8988T (cell line): ENCODE measurements at places on chromosomes 7 and 10.

DNA sequence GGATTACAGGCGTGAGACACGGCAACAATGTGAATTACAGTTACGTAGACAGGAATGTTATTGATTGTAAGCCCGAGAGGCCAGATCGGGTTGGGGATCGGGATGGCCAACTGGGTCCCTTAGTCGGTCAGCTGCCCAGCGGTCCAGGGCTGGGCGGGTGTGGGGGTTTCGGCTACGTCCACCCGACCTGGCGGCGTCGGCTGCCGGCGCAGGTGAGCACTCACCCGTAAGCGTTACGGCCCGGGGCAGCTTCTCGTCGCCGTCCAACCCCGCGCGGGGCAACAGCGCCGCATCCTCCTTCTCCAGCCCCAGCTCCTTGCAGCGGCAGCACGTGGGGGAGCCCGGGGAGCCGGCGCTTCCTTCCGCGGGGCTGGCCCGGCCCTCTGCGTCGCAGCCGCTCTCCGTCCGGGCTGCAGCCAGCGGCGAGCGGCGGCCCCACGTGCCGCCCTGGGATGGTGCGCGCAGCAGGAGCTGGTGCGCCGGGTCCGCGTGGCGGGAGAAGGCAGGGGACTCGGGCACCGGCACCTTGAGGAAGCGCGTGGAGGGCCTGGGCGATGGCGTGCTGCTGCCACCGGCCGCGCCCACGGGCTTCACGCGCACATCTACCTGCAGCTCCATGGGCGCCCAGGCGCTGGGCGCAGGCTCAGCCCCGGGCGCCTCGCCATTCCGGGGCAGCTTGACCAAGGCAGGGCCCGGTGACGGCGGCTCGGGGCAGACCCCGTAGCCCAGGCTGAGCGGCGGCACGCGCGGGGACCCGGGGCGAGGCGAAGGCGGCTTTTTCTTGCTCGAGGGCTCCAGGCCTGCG lies 609 bp downstream of the KLRG2 start:
- no peak for DNase-seq

DNA sequence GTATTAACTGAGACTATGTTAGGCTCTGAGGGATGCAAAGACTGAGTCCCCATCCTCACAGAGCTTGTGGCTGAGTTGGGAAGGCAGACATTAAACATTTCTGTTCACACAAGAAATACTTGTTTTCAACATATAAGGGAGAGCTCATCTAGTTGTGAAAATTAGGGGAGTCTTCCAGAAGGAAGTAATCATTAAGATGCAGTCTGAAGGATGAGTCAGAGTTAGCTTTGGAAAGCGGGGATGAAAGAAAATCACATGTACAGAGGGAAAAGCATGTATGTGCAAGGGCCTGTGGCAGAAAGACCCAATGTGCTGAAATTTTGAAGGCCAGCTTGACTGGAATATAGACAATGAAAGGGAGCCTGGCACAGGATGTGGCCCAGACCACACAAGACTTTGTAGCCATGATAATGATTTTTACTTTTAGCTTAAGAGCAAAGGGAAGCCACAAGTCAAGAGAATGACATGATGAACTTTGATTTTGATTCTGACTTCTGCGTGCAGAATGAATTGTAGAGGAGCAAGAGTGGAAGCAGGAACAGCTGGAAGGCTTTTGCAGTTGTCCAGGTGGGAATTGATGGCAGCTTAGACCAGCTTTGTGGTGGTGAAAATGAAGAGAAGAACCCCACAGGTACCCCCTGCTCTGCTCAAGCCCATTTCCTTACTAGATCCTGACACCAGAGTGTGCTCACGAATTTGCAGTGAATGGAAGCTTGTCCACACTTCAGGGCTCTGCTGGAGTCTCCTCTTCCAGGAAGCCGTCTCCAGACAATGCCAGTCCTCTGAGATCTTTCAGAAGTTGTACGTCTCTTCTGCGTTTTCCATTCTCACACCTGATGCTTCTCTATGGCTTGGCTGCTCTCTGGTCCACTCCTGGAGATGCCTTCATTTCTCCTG lies 115.6 kb downstream of the ATXN7L1 start:
- no peak for DNase-seq

GRCh38 chr7:82615527-82615926 lies 171.9 kb upstream of the CACNA2D1 start:
- DNase-seq: no peak

- no peak for DNase-seq
These were observed 17.9 kb downstream of the C10orf67 start for GRCh38 chr10:23326544-23327307.

GRCh38 chr10:29998142-29998808 lies 61.1 kb downstream of the JCAD start:
- DNase-seq: peak; percentile 66

DNA sequence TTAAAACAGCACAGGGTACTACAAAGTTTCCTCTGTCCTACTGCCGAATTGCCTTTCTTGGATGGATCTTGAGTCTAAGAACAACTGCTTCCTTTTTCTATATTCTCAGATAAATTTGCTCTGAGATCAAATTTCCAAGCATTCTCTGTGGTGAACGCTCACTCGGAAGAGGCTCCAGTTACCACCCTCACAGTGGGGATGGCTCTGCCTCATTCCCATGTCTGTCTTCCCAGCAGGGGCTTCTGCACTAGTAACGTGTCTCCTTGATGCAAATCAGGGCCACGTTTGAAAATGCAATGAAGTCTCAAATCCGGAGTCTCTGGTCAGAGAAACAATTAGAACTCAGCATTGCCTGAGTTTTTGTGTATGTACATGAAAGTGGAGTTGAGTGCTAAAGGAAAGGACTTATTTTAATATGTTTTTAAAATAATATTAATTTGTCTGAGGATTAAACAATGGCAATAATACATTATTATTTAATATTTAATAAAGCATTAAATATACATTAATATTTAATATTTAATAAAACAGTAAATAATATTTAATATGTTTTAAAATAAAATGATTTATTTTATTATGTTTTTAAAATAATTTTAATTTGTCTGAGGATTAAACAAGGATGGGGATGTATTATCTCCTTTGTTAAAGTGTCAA lies 61.8 kb downstream of the INHBA start:
- DNase-seq: no peak

DNA sequence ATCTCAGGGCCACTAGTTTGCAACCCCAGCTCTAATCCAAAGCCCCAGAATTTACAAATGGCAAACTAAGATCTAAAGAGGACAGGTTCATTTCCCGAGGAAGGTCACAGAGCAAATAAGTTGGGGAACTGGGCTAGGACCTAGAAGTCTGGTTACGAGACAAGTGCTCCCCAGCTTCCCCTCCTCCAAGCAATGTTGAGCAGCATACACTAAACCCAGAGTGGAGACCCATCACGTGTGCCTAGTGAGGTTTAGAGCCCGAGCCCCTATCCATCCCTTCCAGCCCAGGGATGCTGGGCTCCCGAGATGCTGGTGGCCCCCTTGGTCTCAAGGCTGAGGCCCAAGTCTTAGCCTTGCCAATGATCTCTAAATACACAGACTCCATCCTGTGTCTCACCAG lies 209.5 kb upstream of the ZMIZ1 start:
- no peak for DNase-seq

DNA sequence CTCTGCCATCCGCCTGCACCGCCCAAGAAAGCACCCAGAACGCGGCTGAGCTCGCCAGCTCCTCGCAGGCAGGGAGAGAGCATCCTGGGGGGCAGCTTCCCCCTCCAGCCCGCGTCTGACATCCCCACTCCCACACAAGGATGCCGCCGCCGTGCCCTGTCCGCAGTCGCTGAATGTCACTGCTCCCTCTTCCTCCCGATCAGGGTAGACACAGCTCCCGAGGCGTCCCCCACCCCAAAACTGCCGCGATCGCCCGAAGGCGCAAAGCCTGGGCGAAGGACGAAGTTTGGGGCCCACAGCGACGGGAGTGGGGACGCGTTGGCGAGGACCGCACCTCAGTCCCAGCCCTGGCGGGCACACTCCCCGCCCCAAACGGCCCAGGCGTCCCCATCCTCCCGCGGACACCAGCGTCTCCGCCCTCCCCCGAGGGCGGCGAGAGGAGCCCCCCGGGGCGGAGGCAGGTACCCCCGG lies 1.5 kb upstream of the KAT6B start:
- DNase-seq: peak; percentile 31

GRCh38 chr10:68562661-68563570 lies 2.8 kb downstream of the TET1 start:
- DNase-seq: no peak

- no peak for DNase-seq
These were observed 57.8 kb upstream of the MSRB2 start for GRCh38 chr10:23037561-23037960.

GRCh38 chr10:88230251-88230650 lies 352.9 kb downstream of the RNLS start:
- no peak for DNase-seq

GRCh38 chr7:90766814-90767564 lies 170.9 kb downstream of the CDK14 start:
- no peak for DNase-seq

DNA sequence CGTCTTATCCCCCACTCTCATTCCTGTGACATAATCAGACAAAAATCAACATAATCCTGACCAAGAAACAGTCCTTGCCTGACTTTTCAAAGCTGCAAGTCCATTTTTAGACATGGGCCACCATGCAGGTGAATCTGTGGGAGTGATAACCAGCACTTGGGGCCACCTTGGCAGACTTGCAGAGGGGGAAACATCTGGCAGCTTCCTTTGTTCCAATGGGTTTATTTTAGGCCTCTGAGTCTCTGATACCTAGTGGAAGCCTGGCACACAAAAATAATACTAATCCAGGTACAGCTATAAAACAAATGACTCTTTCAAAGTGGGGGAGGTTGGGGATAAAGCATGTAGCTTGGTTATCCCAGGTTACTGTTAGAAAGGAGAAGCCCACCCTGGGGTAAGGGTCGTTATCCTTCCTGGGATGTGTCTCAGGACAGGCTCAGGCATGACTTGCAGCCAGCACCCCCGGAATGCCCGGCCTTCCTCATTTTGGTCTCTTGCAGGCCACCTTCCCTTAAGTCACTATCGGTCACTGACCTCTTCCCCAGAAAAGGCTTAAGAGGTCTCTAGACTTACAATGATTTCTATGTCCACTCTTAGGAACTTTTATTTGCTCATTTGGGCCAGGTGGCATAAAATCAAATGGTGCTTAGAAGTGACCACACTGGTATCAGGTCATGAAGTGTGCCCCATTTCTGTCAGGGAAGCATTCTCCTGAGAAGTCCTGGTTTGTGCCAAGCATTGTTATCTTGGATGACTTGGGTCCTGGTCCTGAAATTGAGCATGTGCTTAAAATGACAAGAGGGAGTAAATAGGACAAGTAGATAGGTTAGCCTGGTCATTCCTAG lies 37.6 kb downstream of the EEPD1 start:
- no peak for DNase-seq

- DNase-seq: no peak
These were observed 233.8 kb downstream of the IMMP2L start for GRCh38 chr7:111328487-111328886.

DNA sequence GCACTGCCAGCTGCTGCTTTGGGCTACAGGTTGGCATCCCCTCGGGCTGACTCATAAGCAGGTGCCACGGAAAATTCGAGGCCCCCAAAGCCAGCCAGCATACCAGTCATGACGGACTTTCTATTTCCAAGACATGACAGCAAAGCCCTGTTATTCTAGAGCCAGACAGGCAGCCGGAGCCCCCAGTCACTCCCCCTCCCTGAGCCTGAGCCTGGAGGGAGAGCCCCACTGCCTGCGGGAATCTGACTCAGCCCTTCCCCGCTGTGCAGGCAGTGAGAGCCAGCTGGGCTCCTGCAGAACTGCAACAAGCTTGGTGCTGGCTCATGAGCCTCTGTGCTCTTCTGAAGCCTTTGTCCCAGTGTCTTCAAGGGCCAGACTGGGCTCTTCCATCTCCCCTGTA lies 15.8 kb downstream of the BTBD16 start:
- peak; percentile 40 for DNase-seq

DNA sequence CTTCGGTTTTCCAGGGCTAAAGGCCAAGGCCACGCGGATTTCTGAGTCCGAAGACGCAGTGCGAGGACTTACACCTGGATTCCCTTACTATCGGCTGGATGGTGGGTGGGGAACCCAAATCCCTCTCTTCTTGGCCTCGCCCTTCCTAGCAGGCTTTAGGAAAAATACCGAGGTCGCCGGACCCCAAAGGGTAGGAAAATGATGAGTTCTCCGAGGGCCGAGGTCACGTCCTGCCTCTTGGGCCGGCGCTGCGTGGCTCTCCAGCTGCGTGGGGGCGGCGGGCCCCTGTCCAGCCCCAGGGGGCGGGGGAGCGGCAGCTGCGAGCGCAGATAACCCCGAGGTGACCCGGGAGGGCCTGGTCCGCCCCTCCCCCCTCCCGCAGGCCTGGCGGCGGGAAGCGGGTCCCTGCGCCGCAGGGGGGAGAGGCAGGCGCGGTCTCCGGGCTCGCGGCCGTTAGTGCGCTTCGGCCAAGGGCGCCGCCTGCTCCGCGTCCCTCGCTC lies 805 bp upstream of the HMX3 start:
- no peak for DNase-seq

DNA sequence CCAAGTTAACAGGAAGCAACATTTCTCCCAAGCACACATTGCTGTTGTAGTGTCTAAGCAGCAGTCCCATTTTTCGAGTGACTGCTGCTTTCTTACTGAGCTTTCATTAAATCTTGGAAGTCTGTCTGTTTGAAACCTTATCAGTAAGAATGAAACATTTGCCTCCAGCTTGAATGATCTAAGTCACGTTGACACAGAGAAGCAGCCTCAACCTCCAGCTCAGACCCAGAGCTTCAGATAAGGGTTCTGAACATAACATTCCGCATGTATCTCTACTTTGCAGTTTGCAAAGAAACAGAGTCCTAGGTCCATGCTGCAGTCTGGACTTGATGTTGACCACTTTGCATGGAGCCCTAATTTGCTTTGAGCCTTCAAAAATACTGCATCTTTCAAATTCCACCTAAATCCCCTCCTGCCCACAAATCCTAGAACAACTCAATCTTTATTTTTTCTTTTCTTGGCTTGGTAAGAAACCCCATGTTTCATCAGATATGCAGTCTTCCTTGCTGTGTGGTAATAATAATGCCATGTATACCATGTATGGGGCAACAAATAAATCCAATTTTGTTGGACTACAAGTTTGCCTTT lies 698.7 kb upstream of the IGFBP3 start:
- no peak for DNase-seq

- no peak for DNase-seq
These were observed 119.5 kb downstream of the SPDYE5 start for GRCh38 chr7:75611557-75612178.

GRCh38 chr10:95404864-95405263 lies 114.1 kb upstream of the PDLIM1 start:
- DNase-seq: no peak

DNA sequence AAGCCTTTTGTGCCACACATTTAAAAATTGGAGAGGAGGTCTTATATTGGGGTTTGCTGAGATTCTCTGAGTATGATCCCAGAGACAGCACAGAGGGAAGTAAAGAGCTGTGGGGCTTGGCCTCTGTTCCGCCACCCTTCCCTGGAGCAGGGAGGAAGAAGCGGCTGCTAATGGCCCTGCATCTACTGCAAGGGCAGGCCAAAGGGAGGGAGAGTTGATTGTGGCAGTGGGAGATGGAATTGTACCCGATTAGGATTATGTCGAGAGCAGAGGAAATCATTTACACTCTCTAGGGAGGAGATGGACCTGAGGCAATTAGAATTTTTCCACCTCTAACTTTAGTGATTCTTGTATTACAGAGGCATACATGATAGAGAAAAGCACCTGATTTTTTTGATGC lies 28.8 kb downstream of the CYP17A1 start:
- DNase-seq: no peak

GRCh38 chr10:89808842-89809241 lies 107.5 kb downstream of the KIF20B start:
- no peak for DNase-seq

GRCh38 chr10:110433740-110434139 lies 64.0 kb upstream of the DUSP5 start:
- no peak for DNase-seq
